ENCODE measurements at places on chromosomes 16 and 17.
A peak's percentile ranks its signal among the peaks of the same experiment; 100 is the strongest.

DNA sequence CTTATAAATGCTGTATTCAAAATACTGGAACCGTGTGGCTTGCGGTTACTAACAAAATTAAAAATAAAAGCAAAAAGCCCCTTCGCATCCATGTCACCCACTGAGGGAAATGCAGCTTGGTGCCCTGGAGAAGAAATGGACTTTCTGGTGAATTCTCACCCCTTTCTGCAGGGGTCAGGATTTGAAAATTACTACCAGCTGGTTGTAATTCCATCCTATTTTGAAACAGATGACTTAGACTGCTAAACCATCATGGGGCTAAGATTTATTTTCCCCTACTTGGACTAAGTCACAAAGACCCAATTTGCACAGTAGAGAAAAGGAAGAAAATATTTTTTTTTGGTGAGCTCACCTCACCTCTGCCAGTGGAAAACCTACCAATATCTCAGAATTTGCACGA is 111.4 kb upstream of the MYOCD start:
- DNase-seq, result no peak

DNA sequence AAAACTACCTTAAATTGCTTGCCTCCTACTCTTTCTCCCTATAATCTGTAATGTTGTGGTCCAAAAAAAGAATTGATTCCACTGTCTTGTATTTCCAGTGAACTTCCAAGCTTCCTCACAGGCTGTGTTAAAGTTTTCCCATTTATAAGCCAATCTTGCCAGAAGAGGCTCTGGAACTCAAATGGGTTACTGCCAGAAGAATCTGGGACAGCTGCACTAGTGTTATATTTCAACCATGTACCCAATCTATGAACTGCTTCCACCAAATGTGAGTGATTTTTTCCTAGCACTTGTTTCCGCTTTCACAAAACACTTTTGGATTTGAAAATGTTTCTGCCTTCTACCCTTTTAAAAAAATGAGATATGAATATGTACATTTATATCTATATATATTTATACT is 1.8 kb downstream of the CCDC43 start:
- no peak for DNase-seq

- DNase-seq, result no peak
Measured at GRCh38 chr16:19230575-19230974, 55.0 kb upstream of the CLEC19A start.

DNA sequence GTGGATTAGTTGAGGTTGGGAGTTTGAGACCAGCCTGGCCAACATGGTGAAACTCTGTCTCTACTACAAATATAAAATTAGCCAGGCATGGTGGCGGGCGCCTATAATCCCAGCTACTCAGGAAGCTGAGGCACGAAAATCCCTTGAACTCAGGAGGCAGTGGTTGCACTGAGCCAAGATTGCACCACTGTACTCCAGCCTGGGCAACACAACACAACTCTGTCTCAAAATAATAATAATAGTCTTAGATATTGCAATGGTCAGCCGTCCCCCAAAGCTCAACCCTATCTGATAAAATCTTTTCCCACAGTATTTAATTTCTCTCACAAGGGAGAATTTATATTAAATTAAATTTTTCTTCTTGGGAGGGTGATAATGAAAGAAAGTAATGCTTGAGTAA is 169.6 kb downstream of the XYLT1 start:
- no peak for DNase-seq

GRCh38 chr16:66695935-66696668 is 441 bp downstream of the CMTM4 start:
- DNase-seq, result peak; percentile 24

DNA sequence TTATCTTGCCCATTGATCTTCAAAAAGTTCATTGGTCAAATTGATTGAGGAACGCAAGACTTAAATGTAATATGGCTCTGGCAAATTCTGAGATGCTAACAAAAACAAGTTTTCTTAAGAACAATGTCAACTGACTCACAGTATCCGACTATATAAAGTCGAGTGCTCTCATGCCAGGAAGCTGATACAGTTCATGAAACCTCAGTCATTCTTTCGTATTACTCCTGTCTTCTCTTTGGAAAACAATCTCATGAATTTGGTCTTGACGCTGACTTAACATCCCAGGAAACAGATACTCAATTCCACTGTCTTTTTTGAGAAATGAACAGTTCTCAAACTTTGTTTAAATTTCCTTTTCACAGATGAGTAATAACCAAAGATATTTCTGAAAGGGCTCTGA is 704.9 kb downstream of the MAF start:
- no peak for DNase-seq

DNA sequence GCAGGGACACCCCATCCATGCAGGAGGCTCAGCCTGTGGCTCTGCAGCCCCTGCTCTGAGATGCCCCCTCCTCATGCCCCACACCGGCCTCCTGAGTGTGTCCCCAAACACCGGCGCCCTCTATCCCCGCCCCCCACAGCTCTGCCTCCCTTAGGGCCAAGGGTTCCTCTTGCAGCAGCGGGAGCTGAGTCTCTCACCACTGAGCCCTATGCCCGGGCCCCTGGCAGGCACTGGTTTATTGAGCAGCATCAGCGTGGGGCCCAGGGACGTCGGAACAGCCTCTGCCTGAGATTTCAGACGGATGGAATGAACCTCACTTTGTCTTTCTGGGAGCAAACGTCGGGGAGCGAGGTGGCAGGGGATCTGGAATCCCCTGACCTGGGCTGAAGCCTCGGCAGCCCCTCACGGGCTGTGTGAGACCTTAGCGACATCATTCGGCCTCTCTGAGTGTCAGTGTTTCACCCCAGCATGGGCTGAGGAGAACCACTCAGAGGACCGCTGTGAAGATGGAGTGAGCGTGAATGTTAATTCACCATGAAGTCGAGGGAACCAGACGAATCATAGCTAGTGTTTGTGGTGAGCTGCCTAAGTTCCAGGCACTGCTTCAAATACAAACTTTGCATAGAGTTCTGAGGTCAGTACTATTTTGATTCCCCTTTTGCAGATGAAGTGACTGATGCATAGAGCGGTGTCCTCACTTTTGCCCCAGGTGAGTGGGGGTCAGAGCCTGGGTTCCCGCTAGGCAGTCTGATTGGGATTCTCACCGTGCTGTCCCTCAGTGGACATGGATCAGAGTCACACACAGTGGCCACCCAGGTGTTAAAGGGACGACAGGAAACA is 5.3 kb upstream of the C16orf74 start:
- no peak for DNase-seq

DNA sequence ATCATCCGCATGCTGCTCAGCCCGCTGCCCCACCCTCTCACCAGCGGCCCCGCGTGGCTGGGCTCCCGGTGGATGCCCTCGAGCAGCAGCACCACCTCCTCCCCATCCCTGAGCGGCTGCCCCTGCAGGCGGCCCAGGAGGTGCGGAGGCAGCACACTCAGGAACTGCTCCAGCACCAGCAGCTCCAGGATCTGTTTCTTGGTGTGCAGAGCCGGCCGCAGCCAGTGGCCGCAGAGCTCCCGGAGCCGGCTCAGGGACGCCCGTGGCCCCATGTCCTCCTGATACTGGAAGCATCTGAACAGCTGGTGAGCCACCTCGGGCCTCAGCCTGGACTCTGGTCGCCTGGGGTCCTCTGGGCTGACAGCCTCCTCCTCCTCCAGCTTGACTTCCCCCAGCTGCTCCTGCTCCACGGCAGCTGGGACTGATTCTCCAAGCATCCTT is 6.6 kb downstream of the ZSCAN10 start:
- DNase-seq, result no peak

DNA sequence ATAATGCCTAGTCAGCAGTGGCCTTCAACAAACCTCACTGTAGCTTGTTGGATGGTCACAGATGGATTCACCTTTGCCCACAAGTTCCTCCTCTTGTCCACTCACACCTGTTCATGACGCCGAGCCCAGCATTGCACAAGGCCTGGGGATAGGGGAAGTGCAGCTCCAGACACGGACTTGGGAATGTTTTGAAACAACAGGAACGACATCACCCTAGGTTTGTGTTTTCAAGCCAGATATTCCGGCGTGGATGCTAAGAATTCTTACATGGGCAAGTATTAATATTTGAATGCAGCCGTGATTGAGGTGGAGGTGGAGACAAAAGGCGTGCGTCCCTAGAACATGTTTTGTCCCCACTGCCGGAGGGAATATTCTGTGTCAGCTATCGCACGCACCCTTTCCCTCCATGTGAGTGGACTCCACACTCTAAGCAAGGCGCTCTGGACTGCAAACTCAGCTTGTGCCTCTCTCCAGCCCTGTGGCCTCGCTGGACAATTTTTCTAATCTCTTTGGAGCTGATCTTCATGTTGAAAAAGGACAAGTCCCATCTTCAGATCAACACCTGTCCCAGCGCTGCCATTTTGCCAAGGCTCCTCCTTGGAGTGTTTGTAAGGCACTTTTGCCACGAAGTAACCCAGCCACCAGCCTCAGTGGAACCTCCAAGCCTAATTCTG is 2.0 kb upstream of the BANP start:
- DNase-seq, result no peak
